ENCODE measurements at places on chromosomes 6 and 20. TPM values are rescaled to one million over a fixed set of nuclear protein-coding genes. Genes with fewer than 3 reads are reported as not detected.
A peak's percentile ranks its signal among the peaks of the same experiment; 100 is the strongest.

- no peak for DNase-seq
These were observed 10.8 kb upstream of the PBOV1 start for GRCh38 chr6:138229072-138229471.

GRCh38 chr20:17570347-17571152 is 675 bp downstream of the DSTN start:
- peak; percentile 54 for DNase-seq

GRCh38 chr6:117444600-117444999 is 18.9 kb upstream of the ROS1 start:
- no peak for DNase-seq

- no peak for DNase-seq
These were observed 2.8 kb upstream of the MAPK13 start for GRCh38 chr6:36127462-36128016.

GRCh38 chr6:89432875-89433251 is at the start of gene ANKRD6:
TSS of gene ANKRD6 (plus strand) at chr6:89433152. CDS start at chr6:89566977, 133,825 bp downstream.
- peak; percentile 86 for DNase-seq

- no peak for DNase-seq
These were observed 22.7 kb upstream of the FRMD1 start for GRCh38 chr6:168101590-168102314.

DNA sequence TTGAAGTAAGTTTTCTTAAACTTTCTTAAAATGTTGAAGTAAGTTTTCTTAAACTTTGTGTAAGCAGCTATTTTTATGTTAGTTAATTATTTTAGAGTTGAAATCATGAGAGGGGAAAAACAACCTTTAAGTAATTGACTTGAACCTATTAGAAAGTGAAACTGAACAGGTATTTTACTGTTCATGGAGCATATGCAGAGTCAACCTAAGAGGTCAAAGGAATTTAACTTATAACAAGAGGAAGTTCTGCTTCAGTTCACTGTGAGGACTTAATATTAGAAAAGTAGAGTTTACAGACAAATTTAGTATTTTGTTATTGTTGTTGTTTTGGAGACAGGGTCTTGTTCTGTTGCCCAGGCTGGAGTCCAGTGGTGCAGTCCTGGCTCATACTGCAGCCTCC is 38.0 kb downstream of the CDYL start:
- DNase-seq: no peak

DNA sequence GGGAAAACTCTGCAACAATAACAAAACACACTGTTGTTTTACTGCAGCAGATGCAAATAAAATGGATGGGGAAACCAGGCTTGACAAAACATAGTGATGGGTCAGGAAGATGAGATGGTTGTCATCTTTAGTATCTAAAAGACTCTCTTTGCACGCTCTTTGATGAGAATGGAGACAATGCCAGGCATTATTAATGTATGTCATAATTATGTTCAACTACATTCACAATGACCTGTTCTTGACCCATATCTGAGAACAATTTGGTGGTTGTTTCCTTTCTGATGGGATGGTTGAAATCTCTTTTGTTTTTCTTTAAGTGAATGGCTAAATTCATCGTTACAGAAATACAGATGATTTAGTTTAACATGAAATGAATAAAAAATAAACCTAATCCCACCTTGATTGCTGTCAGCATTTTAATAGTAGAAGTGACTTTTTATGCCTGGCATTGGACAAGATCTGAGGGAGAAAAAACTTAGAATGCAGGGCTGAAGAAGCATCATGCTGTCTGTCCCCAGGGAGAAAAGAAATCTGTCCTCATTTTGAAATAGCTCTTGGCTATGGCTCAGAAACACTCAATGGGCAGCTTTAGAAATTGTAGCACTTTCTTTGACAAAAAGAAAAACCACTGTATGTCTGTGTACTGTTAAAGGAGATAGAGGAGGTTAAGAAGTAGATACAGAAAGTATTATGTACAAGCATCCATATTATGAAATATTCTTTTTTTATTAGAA is 12.4 kb upstream of the GRIK2 start:
- DNase-seq: no peak

DNA sequence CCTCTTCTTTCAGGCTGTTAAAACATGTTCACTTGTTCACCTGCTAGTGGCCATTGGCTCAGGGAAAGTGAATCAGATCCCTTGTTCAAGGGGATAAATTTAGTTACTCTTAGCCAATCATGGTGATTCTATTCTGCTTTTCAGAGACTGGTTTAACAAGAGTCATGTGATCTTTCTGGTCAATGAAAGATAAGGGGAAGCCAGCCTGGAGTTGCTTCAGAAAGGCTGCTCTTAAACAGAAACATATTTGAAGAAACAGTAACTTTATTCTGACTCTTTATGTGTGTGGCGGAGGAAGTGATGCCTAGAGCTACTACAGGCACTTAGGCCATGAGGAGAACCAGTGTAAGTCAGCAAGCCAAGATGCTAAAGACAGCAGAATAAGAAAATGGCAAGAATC is 28.1 kb upstream of the AHI1 start:
- DNase-seq: no peak

DNA sequence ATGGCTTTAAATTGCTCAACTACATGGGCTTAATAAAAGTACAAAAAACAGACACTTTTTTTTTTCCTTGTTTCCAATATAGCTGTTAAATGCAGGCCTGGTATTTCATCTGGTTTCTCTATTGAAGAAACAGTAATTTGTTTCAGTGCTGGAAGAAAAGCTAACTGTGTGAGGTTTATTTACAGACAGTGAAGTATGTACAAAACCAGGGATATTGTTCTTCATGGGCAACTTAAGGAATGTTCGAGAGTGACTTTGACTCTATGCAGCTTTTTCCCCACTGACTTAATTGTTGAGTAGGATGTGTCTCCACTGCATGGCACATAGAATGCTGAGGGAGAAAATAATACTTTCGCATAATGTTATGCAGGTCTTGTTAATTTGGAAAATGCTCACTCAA is 31.0 kb upstream of the PRL start:
- no peak for DNase-seq

The DEFB132 gene
- not detected for total RNA-seq

The EDEM2 gene
- total RNA-seq: 17.1 TPM

The GNAS-AS1 gene
- total RNA-seq: 3.4 TPM

The FAM162B gene
- total RNA-seq: not detected

Data from activated naive CD4-positive, alpha-beta T cell treated with anti-CD3 and anti-CD28 coated beads, Interleukin-2, amount 50 U/mL, for 72 hours (primary cell).